ENCODE measurements at places on chromosomes 1 and 21.
A peak's percentile ranks its signal among the peaks of the same experiment; 100 is the strongest.

DNA sequence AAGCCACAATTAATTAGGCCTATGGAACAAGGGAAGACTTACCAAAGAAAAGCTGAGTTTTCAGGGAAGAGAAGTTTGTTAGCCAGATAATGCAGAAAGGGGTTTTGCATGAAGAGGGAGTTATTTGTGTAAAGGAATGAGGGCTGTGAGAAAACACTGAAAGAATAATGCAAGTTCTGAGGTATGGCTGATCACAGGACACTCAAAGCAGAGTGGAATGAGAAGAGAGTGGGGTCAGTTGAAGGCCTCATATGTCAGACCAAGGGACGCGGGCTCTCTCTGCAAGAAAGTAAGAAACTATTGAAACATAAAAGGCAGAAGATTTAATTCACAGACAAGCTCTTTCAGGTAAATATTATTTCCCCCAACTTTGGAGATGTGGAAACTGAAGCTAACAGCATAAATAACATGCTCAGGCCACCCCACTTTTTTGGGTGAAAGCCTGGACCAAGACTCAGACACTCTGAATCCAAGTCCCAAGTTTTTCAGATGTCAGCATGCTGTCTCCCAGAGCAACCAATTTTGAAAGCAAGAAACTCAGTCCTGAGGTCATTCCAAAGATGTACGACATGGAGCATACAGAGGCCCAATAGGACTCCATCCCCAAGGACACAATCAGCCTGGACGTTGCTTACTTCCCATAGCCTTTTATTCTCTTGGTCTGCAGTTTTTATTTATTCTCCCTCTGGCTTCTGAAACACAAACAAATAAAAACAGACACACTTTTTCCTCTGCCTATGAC is 47.3 kb upstream of the FGGY start:
- no peak for DNase-seq

DNA sequence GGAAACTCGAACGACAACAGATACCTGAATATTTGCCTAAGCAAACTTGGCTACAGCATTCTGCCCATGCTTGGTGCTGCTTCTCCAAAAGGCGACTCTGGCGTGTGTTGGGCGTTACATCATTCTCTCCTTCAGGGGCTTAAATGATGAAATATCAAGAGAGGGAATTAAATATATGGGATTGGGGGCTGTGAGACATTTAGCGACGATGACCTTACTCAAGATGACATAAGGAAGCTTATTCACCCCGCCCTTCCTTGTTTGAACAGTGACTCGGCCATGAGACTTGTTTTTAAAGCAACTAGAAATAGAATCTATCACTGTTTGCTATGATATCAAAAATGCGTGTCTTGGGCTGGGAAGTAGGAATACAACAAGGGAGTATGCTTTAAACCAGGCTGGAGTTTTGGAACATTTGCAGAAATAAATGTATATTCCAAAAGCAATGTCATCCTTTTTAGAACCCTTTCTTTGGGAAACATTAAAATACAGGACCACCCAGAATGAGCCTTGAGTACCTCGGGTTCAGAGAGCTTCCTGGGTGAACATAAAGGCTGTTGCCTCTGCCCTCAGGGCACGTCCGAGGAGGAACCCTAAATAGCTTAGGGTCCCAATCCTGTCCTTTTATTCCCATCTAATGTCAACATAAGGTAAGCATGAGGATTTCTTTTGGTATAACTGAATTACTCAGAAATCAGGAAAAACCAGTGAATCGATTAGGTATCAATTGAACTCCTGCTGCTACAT is 123.3 kb upstream of the SLC45A1 start:
- no peak for DNase-seq

DNA sequence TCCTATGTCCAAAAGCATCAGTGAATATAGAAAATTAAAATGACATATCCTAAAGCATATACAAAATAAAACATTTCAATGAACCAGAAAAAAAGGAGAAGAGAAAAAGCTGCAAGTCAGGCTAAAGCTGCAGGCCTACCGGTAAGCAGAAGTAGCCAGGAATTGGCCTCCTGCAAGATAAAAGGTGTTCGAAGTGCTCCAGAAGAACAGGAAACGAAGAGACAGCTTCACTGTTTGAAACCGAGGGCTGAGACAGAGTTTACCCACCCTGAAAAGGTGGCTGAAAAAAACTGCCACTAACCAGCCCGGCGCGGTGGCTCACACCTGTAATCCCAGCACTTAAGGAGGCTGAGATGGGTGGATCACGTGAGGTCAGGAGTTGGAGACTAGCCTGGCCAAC is 37.4 kb downstream of the NSL1 start:
- DNase-seq = no peak

DNA sequence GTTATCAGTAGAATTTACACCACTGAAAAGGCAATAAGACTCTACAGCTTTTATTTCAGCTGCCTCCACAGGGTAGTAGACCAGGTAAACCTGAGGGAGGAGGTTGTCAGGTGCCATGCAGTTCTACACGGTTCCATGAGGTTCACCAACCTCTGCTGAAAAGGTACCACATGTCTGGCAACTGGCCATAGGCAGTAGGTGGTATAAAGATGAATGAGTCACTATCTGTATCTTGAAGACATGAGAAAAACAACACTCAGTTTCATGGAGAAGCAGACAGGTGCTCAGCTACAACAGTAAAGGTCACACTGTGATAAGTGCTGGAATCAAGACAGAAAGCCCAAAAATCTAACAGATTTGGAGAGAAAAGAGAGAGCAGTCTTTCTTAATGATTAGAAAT is 145.4 kb downstream of the PTGER3 start:
- DNase-seq = no peak

DNA sequence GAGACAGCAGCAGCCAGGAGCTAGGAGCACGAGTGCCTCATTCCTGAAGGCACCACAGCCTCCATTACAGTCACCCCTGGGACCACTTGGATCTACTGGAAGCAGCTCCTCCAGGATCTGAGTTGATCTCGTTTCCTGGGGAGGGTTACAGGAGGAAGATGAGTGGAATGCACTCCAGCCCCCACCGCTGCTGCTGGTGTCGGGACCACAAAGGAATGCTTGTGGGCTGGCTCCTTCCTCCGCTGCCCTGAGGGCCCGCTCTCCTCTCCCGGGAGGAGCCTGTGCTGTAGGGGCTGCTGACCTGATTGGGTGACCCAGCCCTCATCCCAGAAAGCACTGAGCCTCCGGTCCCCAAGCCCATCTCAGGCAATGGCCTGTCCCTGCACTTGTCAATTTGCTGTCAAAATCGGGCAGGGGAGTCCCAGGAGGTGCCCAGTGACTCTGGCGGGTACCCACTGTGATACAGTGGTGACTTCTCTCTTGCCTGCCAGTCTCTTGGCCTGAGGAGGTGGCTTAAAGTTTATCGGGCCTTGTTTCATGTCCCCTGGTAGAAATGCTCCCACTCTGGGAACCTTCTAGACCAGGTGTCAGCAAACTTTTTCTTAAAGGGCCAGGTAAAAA is 23.1 kb downstream of the IL10RB start:
- peak; percentile 51 for DNase-seq

DNA sequence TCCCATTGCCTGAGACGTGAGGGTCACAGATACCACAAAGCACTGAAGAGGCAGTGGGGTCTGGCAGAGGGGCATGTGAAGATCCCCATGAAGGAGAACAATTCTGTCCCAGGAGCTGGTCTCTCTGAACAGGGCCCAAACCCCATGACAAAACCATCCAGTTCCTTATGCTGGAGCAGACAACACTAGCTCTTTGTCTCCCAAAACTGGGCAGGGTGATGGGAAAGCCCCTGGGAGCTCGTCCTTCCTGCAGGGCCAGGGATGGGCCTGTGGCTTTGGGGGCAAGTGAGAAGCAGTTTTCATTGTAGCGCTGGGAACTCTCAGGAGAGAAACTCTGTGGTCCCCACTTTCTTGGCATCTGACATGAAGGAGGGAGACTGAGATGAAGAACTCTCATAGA is 8.8 kb downstream of the ETV3L start:
- DNase-seq = no peak

DNA sequence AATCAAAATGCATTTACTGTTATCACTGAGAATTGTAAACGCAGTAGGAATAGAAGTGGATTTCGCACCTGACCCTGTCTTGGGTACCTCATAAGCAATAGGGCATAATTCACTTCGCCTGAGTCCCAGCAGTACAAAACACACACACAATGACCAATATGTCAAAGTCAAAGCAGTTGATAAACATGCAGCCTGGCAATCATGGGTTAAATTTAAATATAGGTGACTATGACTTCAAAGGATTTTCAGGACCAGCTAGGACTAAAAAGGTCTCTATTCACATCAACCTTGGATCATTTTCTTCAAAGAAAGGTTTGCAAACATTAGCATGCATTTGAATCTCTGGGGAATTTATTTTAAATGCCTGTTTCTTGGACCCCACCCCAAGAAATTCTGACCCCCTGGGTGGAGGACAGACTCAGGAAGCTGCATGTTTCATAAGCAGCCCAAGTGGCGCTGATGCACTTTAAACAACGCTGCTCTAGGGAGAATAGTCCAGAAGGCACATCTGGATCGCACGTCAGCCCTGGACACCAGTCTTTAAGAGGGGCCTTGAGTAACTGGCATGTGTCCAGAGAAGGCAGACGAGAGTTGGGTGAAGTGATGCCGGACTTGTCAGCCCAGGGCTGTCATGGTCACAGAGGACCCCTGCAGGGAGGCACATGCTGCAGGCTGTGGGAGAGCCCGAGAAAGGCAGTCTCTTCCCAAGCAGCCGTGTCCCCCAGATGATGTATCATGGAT is 55.7 kb upstream of the EFHD2 start:
- DNase-seq = no peak

DNA sequence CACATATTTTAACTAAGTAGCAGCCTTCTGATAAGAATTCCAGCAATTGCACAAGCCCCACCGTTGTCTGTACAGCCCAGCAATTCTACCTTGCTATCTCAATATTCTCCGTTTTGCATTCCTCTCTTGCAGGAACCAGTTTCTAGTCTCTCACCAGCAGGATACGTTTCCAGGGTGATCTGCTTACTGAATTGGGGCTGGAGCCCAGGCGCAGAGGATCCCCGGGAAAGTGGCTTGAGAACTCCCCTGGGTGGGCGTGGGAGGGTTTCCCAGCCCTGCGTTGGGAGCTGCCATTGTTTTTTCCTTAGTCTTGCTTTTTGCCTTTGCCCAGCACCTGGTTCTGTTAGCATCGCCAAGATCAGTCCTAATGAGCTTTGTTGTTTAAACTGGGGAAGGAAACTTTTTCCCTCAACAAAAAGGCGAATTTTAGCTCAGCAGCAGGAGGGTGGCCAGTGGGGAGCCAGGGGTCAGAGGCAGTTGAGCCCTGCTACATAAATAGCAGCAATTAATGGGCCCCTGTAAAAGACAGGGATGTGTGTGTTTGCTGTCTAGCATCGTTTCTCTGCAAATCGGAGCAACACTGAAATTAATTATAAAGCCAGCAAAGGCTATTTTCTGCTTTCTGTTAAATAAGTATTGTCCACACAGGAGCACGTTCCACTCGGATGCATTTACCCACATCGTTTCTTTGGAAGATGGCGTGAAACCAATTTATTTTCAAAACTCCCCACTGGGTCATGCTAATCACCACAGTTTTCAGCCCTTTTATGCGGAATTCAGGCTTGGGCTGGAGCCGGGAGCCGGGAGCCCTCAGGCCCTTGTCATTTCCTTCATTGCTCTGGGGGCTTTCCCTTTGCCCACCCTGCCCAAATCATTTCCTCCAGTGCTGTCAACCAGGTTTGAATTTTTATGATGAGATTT is 36.6 kb downstream of the HUNK start:
- no peak for DNase-seq

DNA sequence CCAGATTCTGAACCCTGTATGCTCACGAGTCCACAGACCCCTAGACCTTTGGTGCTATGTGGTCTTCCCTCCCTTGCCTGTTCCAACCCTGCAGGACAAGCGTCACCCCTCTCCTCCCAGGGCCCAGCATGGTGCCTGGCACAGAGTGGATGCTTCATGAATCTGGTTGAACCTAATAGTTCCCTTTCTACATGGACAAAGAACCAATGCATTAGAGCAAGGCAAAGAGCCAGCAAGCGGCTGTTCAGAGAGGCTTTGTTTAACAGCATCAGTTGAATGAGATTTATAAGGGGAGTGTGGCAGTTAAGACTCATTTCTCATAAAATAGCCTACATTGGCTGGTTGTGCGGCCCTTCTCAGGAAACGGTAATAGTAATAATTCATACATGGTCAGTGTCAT is 14.9 kb downstream of the SLC26A9 start:
- DNase-seq = no peak

GRCh38 chr1:205676597-205676996 is 3.7 kb downstream of the SLC45A3 start:
- no peak for DNase-seq

GRCh38 chr1:53155534-53155933 is 13.1 kb upstream of the SLC1A7 start:
- no peak for DNase-seq

DNA sequence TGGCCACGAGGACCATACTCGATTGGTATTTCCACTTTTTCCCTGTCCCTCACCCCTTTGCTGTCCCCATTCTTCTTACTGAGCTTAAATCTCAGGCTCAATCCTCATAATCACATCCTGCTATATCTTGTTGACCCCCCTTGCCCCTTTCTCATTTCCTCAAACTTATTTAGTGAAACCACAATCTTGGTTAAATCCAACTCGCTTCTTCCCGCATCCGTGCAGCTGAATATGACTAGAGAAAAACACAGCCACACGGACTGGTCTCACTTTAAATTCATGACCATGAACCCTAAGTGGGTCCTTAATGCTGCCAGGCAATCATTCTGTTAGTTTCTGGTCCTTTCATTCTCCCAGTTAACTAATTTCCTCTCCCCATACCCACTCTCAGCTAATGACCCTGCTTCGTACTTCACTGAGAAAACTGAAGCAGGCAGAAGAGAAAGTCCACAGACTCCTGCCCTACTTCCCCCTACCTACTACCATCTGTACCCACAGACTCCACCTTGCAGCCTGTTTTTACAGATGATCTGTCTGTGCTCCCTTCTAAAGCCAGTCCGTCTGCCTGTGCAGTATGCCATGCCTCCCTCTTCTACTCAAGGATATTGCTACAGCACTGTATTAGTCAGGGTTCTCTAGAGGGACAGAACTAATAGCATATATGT is 96.8 kb upstream of the LMO4 start:
- no peak for DNase-seq

DNA sequence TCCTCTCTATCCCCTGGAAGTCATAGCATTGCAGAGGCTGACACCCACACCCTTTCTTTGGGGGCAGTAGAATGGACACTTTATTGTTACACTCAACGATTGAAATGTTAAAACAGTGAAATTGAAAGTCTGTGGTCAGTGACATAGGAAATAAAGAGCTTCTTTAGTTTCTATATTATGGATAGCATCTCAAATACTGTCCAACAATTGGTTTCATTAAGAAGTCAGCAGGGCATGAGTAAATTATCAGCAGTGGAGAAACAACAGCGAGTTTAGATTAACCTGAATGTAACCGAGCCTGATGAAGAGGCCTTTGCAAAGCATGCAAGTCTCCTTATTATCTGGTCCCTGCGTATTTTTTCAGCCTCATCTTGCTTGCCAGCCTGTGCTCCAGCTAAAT is 350.7 kb downstream of the NTNG1 start:
- DNase-seq = no peak

- DNase-seq = no peak
Measured at GRCh38 chr1:98557895-98558294, 103.6 kb upstream of the SNX7 start.
